A172 (cell line): ENCODE measurements at places on chromosomes 11 and 22. TPM values are rescaled to one million over a fixed set of nuclear protein-coding genes. Genes with fewer than 3 reads are reported as not detected.

DDIAS gene
- total RNA-seq, result 30.1 and 34.5 TPM in 2 replicates

OTUB1 gene
- total RNA-seq, result 31.5 and 41.5 TPM in 2 replicates

OR8G1 gene
- total RNA-seq, result not detected in 2 replicates

- no peak for DNase-seq
Measured at GRCh38 chr11:115418081-115418480, 86.1 kb downstream of the CADM1 start.

DNA sequence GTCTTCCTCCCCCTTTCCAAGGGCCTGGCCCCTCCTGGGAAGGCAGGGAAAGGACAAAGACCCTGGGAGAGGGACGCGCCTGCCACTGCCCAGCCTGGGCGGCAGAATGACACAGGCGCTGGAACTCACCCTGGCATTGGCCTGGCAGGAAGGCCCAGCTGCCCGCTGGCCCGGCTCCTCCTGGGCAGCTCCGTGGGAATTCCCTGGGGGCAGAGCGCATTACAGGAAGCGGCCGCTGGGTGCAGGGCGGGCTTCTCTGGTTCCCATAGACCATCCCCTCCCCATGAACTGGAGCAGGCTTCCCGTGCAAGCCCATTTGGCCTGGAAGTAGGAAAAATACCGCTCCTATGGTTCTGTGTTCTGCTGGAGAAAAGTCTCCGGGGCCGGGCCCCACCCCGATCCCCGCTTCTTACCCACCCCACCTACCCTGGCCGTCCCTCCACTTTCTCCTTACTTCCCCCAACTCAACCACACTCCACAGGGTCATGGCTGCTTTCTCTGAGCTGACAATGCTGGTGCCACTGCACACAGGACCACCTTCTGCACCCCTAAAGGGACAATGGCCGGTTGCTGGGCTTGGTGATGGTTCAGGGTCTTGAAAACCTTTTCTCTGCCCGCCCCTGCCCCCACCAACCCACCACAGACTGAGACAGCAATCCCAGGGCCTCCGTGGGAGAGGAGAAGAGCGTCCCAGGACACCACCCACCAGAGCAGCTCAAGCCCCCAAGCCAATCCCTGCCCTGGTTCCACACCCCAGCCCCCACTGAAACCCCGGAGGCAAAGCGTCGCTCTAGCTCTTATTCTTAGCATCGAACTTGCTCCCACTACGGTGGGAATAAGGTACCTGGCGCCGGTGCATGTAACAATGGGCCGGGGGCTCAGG, 58.9 kb downstream of the LINC01488 start:
- DNase-seq, result peak; percentile 78

DNA sequence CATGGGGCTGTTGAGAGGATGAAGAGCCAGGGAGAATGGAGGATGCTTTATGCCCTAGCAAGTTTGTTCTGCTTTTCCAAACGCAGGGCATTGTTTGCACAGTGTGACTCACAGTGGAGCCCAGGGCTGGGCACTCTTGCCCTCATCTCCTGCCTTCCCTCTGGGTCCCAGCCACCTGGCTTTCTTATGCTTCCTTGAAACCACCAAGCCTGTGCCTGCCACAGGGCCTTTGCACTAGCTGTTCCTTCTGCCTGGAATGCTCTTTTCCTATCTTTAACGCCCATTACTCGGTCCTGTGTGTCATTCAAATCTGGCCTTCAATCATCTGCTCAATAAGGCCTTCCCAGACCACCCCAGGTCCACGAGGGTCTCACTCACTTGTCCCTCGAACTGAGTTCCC, 46.9 kb upstream of the RFPL3 start:
- DNase-seq, result no peak

GRCh38 chr11:67519726-67520125, 3.5 kb downstream of the CABP2 start:
- no peak for DNase-seq

DNA sequence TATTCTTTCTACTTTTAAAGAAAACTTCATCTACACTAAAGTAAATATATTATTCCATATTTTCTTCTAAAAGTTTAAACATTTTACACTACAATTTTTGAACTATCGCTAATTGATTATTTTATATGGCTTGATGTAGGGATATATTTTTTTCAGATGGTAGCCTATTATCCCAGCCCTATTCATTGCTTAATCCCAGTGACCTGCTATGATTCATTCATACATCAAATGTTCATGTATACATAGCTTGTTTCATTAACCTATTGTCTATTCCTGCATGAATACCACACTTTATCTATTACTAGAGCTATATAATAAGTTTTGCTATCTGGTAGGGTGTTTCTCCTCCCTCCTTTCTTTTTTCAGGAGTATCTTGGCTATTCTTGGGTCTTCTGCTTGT, 5.0 kb upstream of the ROBO4 start:
- no peak for DNase-seq

DNA sequence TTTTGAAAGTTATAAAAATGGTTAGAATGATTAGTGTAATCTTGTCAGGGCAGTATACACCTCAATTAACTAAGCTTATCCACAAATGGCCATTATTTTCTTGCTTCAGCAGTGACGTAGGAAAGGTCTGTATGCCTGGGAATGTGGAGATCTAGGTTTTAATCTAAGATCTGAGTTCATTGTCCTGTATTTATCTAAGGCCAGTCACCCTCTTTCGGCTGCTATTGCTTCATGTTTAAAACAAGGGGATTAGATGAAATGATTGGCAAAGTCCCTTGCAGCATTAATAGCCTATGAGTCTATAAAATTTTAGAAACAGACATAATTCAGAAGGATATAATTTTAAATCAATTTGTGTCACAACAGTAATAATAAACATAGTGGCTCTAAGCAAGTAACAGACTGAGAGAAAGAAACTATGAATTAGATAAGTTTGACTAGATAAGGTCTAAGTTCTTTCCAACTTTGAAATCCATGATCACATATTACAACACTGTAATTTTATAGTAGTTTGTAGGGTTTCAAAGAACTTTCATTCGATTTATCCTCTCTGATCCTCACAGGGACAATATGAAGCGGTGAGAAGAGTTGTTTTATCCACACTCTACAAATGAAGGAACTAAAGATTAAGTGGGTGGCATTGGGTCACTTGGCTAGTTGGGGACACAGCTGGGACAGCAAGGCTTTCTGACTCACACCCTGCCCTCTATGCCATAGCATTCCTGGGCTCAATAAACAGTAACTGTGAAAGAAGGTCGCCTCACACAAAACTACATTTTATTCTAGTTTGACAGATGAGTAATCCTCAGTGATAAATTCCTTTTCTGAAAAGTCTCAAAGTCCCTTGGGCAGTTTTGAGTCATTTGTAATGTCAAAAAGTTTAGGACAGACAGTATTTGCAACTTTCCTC, 60.6 kb upstream of the RDX start:
- peak; percentile 80 for DNase-seq

- no peak for DNase-seq
Measured at GRCh38 chr11:1479678-1480118, 6.9 kb downstream of the MOB2 start.
